ENCODE measurements at places on chromosomes 2 and 18. TPM values are rescaled to one million over a fixed set of nuclear protein-coding genes. Genes with fewer than 3 reads are reported as not detected.

The PHLPP1 gene
- 10.2 TPM for polyA plus RNA-seq

The RNF144A gene
- polyA plus RNA-seq = 24.0 TPM

GRCh38 chr2:216799873-216800431 lies 59.9 kb downstream of the TNP1 start:
- DNase-seq = peak; percentile 78

- no peak for DNase-seq
These were observed 20.4 kb downstream of the ATP6V1B1 start for GRCh38 chr2:70956141-70956540.

DNA sequence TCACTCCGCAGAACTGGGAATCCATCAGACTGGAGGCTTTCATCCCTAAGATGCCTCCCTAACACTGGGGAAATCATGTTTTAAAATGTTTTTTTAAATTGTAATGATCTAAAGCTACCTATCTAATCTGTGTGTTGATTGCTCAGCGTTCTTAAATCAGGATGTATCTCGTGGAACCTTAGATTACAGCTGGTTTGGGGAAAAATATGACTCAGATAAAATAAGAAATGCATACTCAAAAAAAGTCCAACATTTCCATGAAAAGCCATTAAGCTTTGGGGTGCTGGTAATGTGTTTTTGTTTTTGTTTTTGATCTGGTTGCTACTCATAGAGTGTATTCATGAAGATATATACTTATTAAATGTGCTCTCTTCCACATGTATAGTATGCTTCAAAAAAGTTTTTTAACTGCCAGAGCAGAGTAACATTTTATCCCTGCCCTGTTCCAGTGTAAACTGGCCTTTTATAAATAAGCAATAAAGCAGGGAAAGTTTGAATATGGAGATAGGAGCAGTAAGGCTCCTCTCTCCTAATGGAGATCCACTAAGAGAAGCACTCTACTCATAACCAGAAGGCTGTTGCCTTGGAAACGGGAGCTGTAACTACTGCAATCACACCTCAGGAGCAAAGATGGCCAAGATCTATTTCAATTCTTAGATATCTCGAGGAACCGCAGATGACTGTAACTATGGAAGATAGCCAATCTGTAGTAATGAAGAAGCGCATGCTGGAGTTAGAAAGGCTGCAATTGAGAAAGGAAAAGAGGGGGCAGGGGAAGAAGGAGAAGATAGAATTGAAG lies 41.6 kb downstream of the ANKRD44 start:
- peak; percentile 53 for DNase-seq

- no peak for DNase-seq
These were observed 20.9 kb upstream of the CFAP36 start for GRCh38 chr2:55498582-55498981.

- DNase-seq = no peak
These were observed 127.8 kb downstream of the FMNL2 start for GRCh38 chr2:152462779-152463178.

DNA sequence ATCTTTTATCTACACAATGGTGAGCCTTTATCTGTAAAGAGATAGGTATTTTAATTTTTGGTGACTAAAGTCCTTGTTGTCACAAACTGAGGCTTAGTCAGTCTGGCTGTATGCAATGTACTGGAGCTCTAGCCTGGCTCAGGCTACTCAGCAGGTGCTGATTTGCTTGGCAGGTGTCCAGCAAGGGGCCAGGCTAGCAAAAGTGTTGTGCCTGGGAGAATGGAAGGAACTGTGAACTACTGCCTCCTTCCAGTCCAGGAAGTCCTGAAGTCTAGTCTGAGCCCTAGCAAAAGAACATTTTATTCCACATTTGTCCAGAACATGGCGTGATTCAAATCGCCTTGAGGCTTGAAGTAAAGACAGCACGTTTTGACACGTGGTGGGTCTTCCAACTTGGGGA lies 260.5 kb downstream of the CCDC85A start:
- peak; percentile 65 for DNase-seq

DNA sequence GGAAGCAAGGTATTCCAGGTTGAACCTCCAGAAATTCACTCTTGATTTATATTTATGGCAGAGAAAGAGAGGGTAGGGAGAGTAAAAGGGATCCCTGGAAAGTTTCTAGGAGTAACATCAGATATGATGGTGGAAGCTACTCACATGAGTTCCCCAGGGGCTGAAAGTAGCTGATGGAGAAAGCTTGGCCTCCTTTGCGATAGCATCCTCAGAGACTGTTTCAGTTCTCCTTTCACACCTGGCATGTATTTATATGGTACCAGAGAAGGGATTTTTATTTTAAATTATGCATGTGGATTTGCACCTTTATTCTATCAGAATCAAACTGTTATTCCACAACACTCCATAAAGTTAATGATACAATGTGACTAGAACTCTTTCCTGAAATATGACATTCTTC lies 126.3 kb upstream of the OSR1 start:
- DNase-seq = no peak

- no peak for DNase-seq
These were observed 32.7 kb downstream of the RAB27B start for GRCh38 chr18:54860941-54861340.

DNA sequence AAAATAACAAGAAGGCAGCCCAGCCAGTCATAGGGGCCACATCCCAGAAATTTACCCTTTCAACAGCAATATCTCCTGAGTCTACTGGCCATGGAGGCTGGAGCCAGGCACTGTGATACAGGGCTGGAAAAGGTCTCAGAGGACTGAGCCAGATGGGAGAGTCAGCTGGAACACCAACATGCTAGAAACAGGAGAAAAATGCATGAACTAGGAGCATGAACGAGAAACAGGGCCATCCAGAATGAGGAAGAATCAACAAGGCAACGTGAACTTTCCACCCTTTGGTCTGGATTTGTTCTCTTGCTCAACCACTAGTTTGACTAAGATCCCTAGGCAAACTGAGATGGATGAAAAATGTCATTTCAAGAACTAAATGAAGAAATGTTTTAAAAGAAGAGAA lies 13.1 kb downstream of the PID1 start:
- no peak for DNase-seq

GRCh38 chr2:72126186-72127100 lies 21.2 kb downstream of the CYP26B1 start:
- DNase-seq = no peak

DNA sequence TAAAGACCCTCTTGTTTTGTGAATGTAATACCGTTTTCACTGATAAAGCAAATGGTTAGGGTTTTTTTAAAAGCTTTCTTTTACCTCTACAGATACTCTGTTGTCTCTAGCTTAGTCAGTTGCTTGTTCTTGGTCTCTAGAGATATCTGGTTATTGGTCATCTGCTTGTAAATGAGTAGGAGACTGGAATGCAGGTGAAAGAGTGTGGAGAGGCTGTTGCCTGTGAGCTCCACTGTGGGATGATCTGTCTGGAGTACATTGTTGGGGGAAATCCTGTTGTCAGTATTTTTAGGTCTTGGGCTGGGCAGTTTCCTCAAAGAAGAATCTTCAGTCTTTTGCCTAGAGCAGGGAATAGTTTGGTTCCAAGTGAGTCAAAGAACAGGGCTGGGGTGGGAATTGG lies 67.7 kb downstream of the SMCHD1 start:
- no peak for DNase-seq

The PNPT1 gene
- polyA plus RNA-seq = 12.7 TPM

GRCh38 chr2:37378411-37378810 lies 34.0 kb downstream of the QPCT start:
- DNase-seq = no peak

The CCDC141 gene
- polyA plus RNA-seq = 52.0 TPM

The SP9 gene
- 0.18 TPM for polyA plus RNA-seq

- DNase-seq = no peak
These were observed 216.1 kb upstream of the THUMPD2 start for GRCh38 chr2:39995005-39995737.

DNA sequence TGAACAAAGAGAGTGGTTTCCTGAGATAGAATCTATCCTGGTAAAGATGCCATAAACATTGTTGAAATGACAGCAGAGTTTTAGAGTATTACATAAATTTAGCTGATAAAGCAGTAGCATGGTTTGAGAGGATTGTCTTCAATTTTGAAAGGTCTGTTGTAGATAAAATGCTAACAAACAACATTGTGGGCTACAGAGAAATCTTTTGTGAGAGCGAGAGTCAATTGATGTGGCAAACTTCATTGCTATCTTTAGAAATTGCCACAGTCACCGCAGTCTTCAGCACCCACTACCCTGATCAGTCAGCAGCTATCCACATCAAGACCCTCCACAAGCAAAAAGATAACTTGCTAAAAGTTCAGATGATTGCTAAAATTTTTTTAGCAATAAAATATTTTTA lies 17.5 kb downstream of the VRK2 start:
- DNase-seq = no peak

- DNase-seq = no peak
These were observed 60.6 kb downstream of the SEMA4F start for GRCh38 chr2:74714691-74715080.

The STK39 gene
- 18.5 TPM for polyA plus RNA-seq

- DNase-seq = no peak
These were observed 25.7 kb upstream of the SP5 start for GRCh38 chr2:170689481-170689880.

- DNase-seq = peak; percentile 63
These were observed 355.3 kb upstream of the RAB12 start for GRCh38 chr18:8253944-8254343.

DNA sequence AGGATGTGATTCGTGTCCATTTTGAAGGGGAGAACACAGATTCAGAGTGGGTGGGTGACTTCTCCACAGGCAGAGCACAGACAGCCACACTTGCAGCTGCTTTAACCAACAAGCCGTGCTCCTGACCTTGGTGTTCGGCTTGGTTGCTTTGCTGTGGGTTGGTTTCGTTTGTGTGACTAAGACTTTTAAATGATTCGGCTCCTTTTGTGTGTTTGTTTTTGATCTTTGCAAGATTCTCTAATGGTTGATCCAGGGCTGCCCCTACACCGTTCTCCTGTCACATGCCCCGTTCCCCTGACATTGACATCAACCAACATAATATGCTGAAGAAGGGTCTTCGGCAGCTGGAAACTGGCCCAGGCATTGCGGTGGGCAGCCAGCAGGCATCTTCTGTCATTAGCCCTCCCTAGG lies 95.9 kb upstream of the MBOAT2 start:
- DNase-seq = no peak

DNA sequence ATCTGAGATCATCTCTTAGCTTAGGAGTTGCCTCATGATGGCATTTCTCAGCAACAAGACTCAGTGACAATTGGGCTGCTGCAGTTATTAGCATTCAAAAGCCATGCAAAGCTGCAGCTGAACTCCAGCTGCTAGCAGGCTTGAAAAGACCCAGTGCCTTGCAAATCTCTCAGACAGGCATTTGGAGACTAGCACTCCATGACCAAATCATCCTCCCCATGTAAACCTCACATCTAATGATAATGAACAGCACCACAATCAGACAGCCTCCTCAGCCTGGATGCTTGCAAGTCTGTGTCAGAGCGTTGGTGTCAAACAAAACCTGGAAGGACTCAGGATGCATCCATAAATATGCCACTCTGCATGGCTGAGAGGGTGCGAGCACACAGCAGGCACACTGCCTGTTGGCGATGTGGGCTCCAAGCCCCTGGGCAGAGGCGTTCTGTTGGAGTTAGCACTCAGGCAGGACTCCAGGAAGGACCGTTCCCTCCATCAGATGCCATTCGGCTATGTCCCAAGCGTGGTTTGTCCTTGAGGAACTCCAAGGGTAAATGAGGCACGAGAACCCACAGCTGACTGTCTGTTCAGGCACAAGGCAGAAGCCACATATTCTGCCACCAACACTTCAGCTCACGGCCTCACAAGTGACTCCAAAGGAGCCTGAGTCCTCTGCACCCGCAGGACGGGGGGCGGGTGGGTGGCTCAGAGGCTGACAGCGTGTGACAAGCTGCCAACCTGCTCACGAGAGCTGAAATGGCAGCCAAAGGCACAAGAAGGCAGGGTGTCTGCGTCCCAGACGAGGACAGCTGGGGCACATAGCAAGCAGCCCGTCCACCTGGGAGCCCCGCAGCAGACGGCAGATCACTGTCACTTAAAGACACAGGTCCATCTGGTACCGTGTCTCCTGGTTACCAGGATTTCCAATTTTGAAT lies 183.8 kb downstream of the MYT1L start:
- DNase-seq = no peak

The POLR1B gene
- 18.7 TPM for polyA plus RNA-seq

GRCh38 chr2:8893474-8893873 lies 56.1 kb upstream of the KIDINS220 start:
- DNase-seq = no peak

The TMEM169 gene
- 3.7 TPM for polyA plus RNA-seq

The HOXD12 gene
- polyA plus RNA-seq = not detected

The UGT1A4 gene
- not detected for polyA plus RNA-seq

GRCh38 chr18:51537487-51537886 lies 340.0 kb upstream of the MEX3C start:
- peak; percentile 40 for DNase-seq

The PARD3B gene
- polyA plus RNA-seq = 8.9 TPM

Measured in muscle of leg (tissue), 16 donors.